Endothelial cell of umbilical vein (primary cell): ENCODE measurements at places on chromosomes 7 and 10.

DNA sequence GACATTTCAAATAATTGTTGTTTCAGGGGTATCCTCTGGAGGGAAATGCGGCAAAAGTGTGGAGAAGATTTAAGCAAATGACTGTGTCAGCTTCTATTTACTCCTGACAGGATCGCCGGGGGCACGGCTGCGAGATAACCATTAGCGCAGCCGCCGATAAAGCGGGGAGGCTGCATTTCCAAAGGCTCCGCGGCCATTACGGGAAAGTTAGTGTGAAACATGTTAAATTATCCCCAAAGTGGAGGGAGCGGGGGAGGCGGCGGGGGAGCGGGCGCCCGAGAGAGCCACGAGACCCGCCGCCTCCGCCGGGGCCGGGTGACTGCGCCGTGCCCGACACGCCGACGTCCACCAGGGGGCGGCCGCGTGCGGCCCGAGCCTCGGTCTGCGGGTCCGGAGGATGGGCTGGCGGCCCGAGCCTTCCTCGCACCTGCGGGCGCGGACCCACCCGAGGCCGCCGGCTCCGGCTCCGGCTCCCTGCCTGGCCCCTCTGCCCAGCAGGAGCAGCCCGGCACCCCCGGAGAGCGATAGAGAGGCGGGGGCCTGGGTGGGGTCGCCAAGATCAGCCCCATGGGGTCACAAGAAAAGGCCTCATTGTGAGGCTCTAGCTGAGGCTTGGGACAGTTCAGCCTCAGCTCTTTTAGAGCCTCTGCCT lies 74.4 kb upstream of the PAX2 start:
- no peak for DNase-seq

GRCh38 chr10:19421674-19422073 lies 373.1 kb downstream of the MALRD1 start:
- DNase-seq: no peak

DNA sequence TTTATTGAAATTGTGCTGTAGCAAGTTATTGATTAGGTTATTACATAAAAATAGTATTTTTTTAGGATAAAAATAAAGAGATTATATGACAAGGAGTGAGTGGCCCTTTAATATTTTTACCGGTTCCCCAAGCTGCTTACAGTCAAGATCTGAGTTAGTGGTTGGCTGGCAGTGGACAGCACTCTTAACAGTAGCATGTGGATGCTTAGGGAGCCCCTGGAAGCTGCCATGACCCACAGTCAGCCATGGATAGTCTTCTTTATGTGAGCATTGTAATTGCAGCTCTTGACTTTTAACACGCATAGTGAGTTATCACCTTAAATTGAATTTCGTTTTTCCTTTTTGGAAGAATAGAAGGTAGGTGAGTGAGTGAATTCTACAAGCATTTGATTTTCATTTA lies 22.1 kb downstream of the RAB18 start:
- no peak for DNase-seq

DNA sequence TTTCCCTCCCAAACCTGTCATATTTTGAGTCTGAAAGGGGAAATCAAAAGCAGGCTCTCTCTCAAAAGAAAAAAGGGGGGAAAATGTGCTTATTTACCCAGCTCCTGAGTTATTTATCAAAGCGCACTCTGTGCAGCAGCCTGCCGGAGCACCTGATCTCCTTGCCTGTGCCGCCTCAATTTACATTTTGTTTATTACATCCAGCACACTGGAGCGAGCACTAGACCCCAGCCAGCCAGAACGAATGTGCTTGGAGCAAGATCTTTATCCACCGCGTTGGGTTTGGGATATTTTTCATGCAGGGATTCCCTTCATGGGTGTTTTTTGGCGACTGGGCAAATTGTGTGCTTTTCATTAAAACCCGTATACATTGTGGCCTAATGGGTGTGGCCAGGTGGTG lies 161.9 kb upstream of the INSYN2A start:
- no peak for DNase-seq

DNA sequence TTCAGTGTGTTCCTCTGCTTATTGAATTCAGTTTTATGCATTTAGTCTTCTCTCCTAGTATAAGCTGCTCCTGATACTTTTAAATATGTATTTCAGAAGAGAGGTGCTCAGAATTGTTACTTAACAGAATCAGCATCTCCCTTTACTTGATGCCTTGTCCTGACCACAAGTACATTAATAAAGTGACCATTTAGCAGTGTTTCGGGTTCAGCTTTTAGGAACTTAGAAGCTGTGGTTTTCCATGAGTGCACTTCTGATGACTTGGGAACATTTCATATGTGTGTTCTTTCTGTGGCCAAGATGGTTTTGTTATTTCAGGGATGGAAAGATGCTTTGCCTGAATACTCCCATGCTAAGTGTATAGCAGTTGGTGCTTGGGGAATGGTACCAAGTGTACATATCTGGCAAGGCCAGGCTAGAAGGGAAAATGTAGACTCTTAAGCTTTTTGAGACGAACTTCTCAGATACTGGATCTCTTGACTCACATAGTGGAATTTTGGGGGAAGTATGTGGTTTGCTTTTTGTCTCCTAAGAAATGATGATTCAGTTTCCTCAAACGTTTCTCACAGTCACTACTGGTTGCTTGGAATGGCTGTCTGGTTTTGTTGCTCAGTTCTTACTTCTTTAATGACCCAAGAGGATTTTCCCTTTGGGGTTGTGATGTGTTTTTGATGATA lies 17.2 kb downstream of the SGPL1 start:
- peak; percentile 80 for DNase-seq

DNA sequence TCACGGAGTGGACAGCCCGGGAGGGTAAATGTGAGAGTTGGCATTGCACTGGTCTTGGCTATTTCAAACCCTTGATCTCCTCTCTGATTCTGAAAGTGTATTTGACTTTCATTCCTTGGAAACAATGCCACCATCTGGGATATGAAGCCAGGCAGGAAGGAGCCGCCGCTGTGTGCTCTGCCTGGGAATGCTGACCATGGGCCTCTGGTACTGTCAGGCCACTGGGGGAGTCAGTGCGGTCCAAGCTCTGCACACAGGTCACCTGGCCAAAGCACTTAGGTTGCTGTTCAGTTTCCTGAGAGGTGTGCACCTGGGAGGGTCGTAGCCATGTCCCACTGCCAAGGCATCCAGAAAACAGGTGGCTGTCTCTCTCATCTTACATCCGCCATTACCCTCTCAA lies 68.5 kb upstream of the SHH start:
- no peak for DNase-seq

GRCh38 chr10:58638388-58638787 lies 125.7 kb downstream of the BICC1 start:
- no peak for DNase-seq

DNA sequence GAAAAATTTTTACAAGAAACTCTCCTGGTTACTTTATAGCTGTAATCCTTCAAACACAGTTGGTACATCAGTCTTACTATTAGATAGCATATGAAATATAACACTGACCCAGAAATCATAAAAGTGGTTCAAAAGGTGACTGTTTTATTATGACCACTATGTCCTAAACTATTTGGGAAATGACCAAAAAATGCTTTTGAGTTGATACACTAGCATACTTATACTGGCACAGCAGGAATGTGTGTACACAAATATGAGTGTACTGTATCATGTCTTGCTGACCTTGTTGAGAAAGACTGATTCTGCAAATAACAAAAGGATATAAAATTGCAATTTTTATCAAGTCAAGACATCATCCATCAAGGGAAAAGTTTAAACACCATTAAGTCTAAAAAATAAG lies 24.3 kb downstream of the CSTF2T start:
- no peak for DNase-seq

DNA sequence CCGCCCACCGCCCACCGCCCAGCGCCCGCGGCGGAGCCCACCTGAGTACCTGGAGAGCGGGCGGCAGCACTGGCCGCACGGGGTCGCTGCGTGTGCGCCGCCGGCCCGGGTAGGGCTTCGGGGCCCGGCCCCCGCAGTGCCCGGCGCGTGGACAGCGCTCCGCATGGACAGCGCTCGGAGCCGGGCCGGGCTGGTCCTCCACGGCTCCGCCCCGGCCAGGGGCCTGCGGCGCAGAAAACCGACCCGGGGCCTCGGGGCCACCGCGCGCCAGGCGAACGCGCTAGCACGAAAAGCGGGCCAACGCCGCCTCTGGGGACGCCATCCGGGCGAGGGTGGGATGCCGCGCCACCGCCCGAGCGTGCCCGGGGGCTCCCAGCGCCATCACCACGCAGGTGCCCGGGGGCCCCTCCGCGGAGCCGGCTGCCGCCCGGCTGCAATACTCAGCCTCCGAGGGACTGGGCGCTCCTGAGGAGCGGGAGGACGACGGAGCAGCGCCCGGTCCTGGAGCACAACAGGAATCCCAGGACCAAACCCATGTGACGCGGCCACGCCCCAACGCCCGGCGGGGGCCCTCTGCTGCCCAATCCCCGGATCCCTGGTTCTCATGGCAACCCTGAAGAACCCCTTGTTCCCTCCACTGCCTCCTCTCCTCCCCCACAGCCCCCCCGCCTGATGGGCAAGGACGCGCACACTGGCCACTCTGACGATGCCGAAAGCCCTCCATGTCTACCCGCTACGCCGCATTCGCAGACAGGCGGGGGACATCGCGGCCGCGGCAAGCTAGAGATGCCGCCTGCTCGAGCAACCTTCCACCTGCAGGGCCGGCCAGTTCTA lies at the start of gene GRB10:
TSS of gene GRB10 (minus strand) at position 522 of the 834 bp plus-strand sequence. CDS start 50,574 bp downstream, outside the sequence.
- peak; percentile 35 for DNase-seq

- peak; percentile 32 for DNase-seq
These were observed 256.9 kb downstream of the MDFIC start for GRCh38 chr7:115178835-115179234.

DNA sequence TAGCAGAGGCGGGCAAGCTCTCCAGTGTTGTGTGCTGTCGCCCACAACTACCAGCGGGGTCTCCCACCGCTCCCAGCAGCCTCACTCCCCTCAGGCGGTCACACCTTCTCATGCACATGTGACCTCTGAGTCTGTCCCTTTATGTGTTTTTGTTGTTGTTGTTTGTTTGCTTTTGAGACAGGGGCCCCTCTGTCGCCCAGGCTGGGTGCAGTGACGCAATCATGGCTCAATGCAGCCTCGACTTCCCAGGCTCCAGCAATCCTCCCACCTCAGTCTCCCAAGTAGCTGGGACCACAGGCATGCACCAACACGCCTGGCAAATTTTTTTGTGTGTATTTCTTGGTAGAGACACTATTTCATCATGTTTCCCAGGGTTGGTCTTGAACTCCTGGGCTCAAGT lies 1.5 kb downstream of the CPSF4 start:
- DNase-seq: no peak

- peak; percentile 2 for DNase-seq
These were observed 239.9 kb upstream of the KCND2 start for GRCh38 chr7:120033114-120033513.

DNA sequence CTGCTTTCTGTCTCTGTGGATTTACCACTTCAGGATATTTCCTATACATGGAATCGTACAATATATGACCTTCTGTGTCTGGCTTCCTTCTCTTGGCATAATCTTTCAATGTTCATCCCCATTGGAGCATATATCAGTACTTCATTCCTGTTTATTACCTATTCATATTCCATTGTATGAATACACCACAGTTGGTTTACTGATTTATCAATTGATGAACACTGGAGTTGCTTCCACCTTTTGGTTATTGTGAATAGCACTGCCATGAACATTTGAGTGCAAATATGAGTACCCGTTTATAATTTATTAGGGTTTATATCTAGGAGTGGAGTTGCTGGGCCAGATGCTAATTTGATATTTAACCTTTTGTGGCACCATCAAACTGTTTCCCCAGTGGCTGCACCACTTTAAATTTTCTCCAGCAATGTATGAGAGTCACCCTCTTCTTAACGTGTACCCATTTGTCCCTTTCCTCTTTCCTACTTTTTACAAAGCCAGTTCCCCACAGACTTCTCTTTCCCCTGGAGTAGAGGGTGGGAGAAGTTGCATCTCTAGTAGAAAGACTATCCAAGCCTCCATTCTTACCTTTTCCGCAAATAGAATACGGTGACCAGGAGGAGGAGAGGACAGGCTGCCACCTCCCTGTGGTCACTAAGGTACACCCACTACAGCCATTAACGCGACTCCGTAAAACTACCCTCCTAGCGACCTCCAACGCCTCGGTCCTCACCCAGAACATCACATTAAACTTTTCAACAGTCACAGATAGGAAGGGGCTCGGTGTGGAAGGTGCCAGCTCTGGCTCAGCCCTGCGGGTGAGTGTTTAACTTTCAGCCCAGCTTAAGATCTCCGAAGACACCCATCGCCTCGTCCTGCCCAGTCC lies 25.6 kb downstream of the SCD start:
- no peak for DNase-seq

GRCh38 chr7:69311489-69311888 lies 286.8 kb upstream of the AUTS2 start:
- no peak for DNase-seq

- no peak for DNase-seq
These were observed 80.9 kb upstream of the APBB1IP start for GRCh38 chr10:26357203-26357602.
